ENCODE measurements at places on chromosomes 5 and 9.

DNA sequence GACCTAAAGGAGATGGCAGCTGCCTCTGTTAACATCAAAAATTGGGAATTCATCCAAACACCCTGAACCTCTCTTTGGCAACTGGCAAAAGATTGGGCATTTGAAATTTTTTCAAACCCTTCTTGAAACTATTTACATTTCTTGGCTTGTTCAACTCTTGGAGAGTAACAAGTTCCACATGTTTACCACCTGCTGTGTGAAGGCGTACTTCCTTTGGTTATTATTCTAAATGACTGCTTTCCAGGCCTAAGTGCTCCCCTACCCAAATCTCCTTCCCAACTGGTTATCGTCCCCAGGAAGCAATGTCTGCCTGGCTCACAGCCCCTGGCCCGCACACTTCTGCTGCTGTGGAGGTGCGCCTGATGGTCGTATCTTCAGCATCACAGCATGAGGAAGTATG, 422.7 kb downstream of the DMAC1 start:
- no peak for DNase-seq

- no peak for DNase-seq
These were observed 29.0 kb downstream of the HRH2 start for GRCh38 chr5:175686826-175687225.

DNA sequence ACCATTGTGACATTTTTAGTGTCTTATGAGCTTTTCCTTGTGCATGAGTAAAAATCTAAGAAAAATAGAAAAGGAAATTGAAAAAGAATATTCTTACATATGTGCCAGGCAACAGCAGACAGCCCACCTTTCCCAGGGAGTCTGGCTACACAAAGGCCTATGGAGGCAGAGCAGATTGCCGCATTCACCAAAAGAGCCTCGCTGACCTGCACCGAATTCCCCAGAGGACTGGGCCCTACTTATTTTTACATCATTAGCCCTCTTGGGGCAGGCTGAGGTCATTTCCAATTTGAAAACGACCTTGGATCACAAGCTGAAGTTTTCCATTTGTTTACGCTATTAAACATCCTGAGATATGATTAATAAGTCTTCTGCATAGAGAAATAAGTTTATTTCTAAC, 66.2 kb upstream of the WDR41 start:
- DNase-seq = no peak

GRCh38 chr5:115181757-115182156, 12.0 kb upstream of the TRIM36 start:
- DNase-seq = no peak

DNA sequence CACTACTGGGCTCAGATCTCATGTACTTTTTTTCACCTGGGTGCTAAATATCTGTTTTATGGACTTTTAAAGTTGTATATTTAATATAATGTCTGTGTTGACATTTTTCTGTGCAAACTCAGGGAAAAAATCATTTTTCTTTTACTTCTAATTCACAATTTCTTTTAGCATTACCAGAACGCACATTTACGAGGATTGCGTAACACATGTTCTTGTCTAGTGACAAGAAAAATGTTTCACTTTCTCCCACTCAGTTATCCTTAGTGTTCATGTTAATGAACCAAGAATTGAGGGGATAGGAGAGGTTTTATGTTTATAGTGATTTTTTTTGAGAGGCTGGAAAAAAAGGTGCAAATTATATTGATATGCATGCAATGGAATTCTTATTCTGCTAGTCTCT, 86.3 kb upstream of the PJA2 start:
- DNase-seq = no peak

DNA sequence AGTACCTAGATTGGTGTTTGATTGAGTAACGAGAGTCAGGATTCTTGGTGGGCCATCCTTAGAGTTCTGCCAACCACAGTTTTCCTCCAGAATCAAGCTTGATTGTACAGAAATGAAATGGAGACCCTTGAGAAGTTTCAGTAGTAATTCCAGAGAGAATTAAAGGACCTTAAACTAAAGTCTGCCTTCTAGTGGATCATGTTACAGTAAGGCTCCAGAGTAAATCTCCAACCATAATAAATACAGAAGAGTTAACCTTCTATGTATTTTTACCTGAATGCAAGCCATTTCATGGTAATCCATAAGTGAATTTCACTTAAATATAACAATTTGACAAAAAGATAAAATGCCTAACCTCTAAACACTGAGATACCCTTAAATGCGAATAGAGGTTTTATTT, 53.0 kb upstream of the CNTLN start:
- no peak for DNase-seq

- DNase-seq = no peak
These were observed 102.6 kb downstream of the ARHGAP26 start for GRCh38 chr5:142872795-142873194.

GRCh38 chr5:43771611-43772031, 168.6 kb downstream of the NNT start:
- DNase-seq = no peak

DNA sequence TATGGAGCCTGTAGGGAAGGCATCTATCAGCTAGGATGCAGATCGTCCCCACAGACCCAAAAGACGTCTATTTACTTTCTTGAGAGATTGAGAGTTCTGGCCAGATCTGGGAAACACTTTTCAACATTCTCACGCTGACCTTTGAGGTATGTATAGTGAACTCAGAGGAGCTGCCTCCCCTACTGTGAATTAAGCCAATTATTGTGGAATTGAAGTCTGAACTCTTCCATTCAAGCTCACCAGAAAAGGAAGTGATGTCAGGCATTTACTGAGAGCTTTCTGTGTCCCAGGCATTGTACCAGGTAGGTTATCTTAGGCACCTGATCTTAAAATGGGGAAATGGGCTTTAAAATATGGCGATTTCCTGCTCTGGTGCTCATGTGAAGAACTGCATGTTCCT, 136.5 kb downstream of the SV2C start:
- no peak for DNase-seq

DNA sequence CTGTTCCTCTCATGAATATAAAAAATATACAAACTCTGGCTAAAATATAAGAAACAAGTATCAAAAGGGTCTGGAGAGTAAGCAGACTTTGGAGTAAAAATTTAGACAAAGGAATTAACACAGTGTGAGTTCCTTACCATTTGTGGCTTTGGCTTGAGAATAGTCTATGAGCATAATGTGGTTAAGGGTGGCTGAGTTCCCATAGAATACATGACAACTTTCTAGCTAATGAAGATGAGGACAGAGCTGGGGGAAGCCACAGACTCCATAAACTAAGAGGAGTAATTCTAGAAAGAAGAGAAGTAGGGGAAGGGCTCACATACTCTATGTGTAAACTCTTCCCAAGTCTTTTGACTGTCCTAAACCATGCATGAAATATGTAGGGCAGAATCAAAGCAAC, 79.4 kb downstream of the CAAP1 start:
- no peak for DNase-seq

- DNase-seq = no peak
These were observed 11.8 kb upstream of the CHD1 start for GRCh38 chr5:98940581-98940980.

DNA sequence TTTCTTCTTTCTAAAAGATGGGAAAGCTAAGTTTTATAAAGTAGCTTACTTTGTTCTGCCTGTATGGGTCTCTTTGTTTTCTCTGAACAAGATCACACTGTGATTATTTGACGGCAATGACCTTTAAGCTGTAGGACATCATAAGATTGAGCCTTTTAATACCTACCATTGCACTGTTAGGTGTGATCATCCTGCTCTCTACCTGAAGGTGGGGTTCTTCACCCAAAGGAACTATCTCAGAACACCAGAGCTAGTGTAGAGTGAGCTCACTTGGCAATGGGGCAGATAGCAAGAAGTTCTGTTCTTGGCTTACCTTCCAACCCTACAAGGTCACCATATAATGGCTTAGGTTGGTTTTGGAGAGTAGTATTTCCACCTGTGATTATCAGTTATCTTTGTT, 200.2 kb downstream of the SPATA31D1 start:
- DNase-seq = no peak

DNA sequence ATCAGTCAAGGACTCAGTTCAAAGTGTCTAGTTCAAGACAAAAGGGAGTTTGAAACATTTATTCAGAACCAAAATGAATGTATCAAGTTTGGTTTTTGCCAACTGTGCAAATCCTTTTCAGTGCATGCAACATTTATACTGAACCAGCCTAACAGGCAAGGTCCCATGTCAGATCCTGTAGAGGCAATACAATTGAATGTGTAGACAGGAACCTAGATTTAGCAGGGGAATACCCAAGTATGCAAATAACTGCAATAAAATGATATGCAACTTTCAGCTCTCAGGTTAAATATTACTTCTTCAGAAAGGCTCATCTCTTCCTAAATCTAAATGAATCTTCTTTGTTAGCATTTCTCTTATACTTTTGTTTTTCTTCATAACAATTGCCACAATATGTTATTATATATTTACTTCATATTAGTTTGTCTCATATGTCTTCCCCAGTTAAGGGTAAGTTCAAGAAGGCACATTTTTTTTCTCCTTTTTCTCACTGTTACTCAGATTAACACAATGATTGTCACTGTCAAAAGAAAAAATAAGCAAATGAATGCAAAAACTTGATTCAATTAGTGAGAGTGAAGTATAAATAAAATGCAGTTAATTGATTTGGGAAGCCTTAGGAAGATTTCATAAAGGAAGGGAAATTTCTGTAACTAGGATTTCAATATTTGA, 163.9 kb upstream of the RASA1 start:
- DNase-seq = no peak

DNA sequence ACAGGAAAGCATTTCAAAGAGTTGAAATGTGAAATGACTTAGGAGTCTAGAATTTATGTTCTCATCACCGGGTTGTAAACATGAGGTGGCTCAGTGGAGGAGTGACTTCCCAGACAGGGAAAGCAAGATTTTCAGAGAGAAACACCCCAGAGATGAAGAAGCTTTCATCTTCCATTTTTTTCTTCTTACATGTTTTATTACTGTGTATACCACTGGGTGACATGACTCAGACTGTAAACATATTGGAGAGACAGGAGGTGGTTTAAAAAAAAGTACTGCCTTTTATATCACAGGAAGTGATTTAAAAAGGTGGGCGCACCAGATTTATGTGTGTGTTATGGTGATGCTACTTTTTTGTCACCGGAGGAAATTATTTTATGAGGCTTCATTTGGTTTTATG, 209.1 kb upstream of the TUT7 start:
- DNase-seq = no peak

DNA sequence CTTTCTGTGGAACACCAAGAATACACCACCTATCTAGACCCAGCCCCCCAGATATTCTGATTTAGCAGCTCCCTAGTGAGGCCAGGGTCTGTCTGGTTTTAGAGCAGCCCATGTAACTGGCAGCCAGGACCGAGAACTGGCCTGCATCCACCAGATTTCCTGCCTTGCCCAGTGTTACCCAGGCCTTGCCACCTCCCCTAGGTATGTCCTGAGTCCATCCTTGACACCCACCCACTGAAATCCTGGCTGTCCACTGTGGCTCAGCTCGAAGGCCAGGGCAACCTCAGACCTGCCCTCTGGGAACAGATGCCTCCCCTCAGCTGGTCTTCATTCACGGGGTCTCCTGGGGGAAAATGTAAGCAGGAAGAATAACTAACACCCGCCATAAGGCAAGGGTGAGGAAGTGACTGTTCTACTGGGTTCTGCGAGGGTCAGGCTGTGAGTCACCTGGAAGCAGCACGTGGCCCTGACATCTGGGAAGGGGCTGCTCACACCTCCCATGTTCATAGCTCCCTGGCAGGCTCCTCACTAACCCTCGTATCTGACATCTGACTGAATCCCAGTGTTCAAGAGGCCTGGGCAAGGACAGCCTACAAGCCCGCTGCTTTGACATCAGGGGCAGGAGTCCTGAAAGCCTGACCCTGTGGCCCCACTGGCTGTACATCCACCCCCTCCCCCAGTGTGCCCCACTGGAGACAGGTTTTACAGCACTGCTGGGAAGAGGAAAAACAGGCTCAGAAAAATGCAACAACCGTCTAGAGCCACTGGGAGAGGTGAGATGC, 72.7 kb downstream of the SEMA4D start:
- DNase-seq = no peak

DNA sequence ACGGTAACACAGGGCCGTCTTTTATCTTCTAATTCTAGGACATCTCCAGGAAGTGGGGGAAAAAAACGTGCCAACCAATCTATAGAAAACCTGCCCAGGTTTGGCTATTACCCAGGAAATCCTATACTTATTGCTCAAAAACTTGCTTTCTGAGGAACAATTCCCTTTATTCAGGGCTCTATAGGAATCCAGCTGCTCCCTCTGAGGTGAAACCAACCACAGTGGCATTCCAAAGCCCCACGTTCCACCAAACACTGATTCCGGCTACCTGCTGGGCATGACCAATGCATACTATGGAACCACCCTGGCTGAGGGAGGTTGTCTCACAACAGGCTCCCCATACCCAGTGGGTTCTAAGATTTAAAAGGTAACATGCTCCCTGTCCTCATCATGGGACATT, 57.6 kb downstream of the GLIS3 start:
- DNase-seq = no peak

DNA sequence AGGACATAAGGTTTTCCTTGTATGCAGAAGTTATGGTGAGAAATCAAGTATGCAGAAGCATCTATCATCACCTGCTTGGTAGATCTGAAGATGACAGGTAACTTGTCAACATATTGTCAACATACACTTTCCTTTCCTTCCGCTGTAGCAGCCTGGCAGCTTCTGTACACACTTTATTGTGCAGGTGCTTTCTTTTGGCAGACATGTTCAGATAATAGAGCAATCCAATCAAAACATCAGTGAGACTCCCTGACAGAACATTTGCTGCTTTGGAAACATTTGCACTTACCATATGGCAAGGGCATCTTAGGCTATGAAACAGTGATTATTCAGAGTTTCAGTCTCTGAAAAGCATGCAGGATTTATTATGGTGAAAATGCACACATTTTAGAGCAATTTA, 161.1 kb upstream of the CDH12 start:
- DNase-seq = no peak

GRCh38 chr9:132828201-132828770, 49.8 kb downstream of the AK8 start:
- no peak for DNase-seq

DNA sequence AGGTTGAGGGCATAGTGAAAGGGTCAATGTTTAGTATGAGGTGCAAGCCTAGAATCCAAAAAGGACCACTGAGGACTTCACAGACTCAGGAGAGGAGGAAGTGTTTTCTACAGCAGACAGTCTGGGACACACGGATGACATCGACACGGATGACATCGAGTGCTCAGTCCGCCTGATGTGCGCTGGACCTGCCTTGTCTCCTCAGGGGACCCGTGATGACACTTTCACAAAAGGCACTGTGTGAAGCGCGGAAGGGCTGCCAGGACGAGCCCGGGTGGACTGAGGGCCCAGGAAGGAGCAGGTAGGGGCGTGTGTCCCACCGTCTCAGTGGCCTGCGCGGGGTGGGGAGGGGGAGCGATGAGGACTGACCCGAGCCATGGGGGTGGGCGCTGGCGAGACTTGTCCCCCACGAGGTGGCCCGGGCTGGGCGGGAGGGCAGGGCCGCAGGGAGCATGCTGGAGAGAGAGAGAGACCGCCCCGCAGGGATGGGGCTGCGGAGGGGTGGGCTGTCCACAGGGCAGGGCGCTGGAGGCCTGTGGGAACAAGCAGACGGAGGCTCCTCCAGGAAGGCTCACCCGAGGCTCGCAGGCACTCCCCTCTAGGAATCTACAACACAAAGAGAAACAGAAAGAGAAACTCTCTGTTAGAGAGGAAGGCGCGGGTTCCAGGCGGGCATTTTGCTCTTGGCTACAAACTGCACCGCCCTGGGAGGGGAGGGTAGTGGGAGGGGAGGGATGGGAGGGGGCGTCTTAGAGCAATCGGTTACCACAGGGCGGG, 54.9 kb downstream of the USP20 start:
- DNase-seq = peak; percentile 71

- DNase-seq = peak; percentile 39
These were observed 696 bp downstream of the ZFP62 start for GRCh38 chr5:180860273-180860886.
